ENCODE measurements at places on chromosomes 12 and 14. TPM values are rescaled to one million over a fixed set of nuclear protein-coding genes. Genes with fewer than 3 reads are reported as not detected.

FGFR1OP2 gene
- total RNA-seq: 44.8 TPM

CCDC197 gene
- not detected for total RNA-seq

ESR2 gene
- total RNA-seq: 2.5 TPM

ZC2HC1C gene
- total RNA-seq: 6.7 TPM

GPR137C gene
- total RNA-seq: 43.4 TPM

GRIP1 gene
- total RNA-seq: 69.2 TPM

B4GALNT1 gene
- 47.5 TPM for total RNA-seq

OTUB2 gene
- total RNA-seq: 11.3 TPM

PRB2 gene
- total RNA-seq: not detected

CKAP4 gene
- total RNA-seq: 40.6 TPM

GPRC5D gene
- not detected for total RNA-seq

SIX6 gene
- total RNA-seq: 0.69 TPM

CBX5 gene
- 201 TPM for total RNA-seq

CHPT1 gene
- total RNA-seq: 31.8 TPM

FGF6 gene
- total RNA-seq: not detected

ZC3H10 gene
- total RNA-seq: 7.4 TPM

PTHLH gene
- total RNA-seq: 2.1 TPM

CLEC9A gene
- total RNA-seq: not detected

SMCO2 gene
- total RNA-seq: 0.46 TPM
